ENCODE measurements at places on chromosomes 1 and 21.

DNA sequence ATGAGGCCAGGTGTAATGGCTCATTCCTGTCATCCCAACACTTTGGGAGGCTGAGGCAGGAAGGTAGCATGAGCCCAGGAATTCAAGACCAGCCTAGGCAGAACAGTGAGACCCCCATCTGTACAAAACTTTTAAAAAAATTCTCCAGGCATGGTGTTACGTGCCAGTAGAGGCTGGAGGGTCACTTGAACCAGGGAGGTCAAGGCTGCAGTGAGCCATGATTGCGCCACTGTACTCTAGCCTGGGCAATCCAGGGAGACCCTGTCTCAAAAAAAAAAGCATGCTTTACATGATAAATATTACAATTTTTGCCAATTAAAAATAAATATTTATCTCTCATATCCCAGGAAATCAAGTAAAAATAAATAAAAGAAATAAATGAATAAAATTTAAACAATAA, 17.6 kb upstream of the VPS45 start:
- no peak for DNase-seq

DNA sequence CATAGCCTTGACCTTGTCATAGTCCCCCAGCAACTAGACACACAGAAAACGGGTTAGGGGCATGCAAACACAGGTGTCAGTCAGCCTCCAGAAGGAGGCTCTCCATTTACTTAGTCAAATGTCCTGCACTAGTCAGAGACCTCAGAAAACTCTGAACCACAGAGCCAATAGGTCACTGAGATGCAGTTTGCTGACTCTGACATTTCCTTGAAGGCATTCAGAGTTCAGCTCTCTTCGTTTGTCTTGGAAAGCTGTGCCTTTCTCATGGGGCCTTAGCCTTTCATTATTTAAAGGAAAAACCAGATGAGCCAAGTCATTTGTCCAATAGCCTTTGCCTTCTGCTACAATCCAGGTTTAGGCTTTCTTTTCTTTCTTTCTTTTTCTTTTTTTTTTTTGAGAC, 3.5 kb downstream of the OLFML2B start:
- no peak for DNase-seq

GRCh38 chr1:38498686-38499085, 360.9 kb downstream of the RRAGC start:
- DNase-seq = no peak

GRCh38 chr1:921011-921837, 2.5 kb upstream of the SAMD11 start:
- DNase-seq = peak; percentile 61

DNA sequence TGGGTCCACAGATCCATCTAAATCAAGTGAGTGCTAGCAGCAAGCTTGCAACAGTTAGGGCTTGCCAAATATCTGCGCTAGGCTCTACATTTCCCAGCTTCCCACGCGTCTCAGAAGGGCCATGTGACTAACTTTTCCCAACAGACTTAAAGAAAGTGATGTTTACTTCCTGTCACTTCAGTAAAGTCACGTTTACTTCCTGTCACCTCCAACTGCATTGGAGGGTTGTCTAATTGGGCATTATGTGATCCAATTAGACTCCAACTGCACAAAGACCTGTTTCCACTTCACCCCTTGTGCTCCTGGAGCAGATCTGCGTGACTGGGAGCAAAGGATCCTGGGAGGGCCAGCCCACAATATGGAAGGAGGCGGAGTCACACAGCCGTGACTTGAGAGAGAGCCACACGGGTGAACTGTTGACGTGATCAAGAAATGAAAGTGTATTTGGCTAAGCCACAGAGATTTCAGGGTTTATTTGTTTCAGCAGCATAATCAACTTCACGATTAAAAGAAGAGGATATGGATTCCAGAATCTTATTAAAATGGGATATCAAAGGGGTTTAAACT, 77.7 kb downstream of the CYYR1 start:
- DNase-seq = no peak

DNA sequence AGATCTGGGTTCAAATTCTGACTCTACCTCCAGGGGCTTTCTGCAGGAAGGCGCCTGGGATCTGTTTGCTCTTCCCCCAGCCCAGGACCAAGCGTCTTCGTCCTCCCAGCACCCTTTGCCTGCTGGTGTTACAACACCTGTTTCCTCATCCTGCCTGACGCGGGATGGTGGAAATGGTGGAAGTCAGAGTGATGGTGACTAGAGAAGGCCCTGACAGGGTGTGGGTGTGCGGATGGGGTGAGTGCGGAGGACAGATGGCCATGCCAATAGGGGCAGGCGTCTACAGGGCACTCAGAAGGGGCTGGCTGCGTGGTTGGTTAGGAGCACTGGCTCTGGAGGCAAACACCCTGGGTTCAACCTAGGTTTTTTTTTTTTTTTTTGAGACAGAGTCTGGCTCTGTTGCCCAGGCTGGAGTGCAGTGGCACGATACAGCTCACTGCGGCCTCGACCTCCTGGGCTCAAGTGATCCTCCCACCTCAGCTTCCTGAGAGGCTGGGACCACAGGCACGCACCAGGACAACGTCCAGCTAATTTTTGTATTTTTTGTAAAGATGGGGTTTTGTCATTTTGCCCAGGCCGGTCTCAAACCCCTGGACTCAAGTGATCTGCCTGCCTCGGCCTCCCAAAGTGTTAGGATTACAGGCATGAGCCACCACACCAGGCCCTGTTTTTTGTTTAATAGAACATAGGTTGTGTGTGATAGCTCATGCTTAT, 1.5 kb downstream of the THEMIS2 start:
- DNase-seq = no peak

DNA sequence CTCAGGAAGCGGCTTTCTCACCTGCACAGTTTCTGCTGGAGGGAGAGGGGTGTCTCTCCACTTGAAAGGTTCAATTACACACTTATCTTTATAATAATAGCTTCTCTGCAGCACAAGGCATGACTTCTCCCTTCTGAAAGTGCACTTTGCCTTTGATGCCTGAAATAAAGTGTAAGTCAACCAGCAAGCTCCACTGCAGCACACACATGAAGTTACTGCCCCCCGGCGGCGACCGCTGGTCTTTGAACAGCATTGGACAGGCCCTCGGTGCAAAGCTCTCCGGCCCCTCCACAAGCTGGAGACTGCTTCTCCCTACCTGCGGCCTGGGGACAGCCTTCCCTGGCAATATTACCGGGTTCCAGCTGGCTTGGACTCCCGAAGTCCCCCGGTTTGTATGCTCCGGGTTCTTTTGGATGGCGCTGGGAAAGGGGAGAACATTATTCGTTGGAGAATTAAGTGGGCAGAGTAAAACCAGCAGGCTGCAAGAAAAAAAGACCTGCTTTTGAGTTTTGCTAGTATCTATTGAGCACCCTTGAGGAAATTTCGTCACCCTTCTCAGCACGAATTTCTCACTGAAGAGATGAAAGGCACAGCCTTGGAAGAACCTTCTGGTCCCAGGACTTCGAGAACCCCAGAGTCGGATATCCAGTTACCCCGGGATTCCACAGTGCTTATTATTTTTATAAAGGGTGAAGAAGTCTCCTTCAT, 11.8 kb downstream of the RCAN1 start:
- peak; percentile 73 for DNase-seq

GRCh38 chr1:200242110-200243041, 167.5 kb downstream of the ZNF281 start:
- DNase-seq = no peak
